Neural crest cell (in vitro differentiated cells): ENCODE measurements at places on chromosomes 11 and 22.

DNA sequence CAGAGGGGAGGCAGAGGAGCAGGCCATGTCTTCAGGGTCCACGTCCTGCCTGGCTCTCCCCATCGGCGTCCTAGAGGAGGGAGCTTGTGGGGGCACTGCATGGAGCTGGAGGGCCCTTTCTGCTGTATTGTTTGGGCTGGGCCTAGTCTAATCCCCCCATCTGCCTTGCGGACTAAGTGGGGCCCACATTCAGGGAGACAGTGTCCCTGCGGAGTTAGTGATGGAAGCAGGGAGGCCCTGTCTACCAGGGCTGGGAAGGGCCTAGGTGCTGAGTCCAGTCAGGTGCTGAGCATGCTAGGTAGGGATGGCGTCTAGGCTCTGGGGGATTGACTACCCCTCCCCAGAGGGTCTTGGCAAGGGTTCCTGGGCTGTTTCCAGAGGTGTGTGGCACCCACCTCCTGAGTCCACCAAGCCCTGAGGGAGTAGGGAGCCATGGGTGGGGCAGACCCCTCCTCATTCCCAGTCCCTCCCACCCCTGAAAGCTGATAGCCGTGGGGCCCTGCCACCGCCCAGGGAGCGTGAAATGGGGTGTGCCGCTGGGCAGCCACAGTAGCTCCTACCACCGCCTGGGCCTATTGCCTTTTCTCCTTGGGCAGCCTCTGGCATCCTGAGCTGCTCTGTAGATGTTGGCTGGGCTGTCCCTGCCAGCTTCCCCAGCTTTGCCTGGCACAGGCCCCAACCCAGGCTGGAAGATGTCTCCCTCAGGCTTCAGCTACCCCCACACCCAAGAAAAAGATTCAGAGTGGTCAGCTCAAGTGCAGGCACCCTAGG lies 1.9 kb upstream of the POLD4 start:
- no peaks in the 10 kb centered on the region for H3K36me3 ChIP-seq
- H3K4me3 ChIP-seq, result no peak overlapping the region
- H3K27me3 ChIP-seq, result no peaks in the 10 kb centered on the region
- DNase-seq, result no peak
- H3K27ac ChIP-seq, result no peak overlapping the region

GRCh38 chr11:14904745-14905103 lies 12.7 kb upstream of the CYP2R1 start:
- no peaks in the 10 kb centered on the region for H3K27me3 ChIP-seq
- no peaks in the 10 kb centered on the region for H3K36me3 ChIP-seq
- H3K4me1 ChIP-seq, result peaks cover 4% of the 10 kb centered on the region
- no peak for DNase-seq

GRCh38 chr11:91435694-91436395 lies 788.8 kb upstream of the FAT3 start:
- H3K27ac ChIP-seq, result no peak overlapping the region
- no peak for DNase-seq
- H3K4me1 ChIP-seq, result no peaks in the 10 kb centered on the region
- H3K4me3 ChIP-seq, result no peak overlapping the region
- H3K36me3 ChIP-seq, result no peaks in the 10 kb centered on the region
- no peaks in the 10 kb centered on the region for H3K27me3 ChIP-seq

- H3K4me1 ChIP-seq, result no peaks in the 10 kb centered on the region
- DNase-seq, result no peak
- no peak overlapping the region for H3K27ac ChIP-seq
- H3K27me3 ChIP-seq, result no peaks in the 10 kb centered on the region
These were observed 27.4 kb upstream of the CXCR5 start for GRCh38 chr11:118856314-118856713.

- peaks cover 47% of the 10 kb centered on the region for H3K4me1 ChIP-seq
- H3K36me3 ChIP-seq, result peaks cover 9% of the 10 kb centered on the region
- H3K27ac ChIP-seq, result no peak overlapping the region
- DNase-seq, result no peak
These were observed 3.8 kb downstream of the FJX1 start for GRCh38 chr11:35622070-35622469.

GRCh38 chr11:116543911-116544475 lies 228.8 kb downstream of the BUD13 start:
- no peak overlapping the region for H3K27ac ChIP-seq
- no peak overlapping the region for H3K4me3 ChIP-seq
- H3K4me1 ChIP-seq, result peaks cover 7% of the 10 kb centered on the region
- no peaks in the 10 kb centered on the region for H3K27me3 ChIP-seq
- no peak for DNase-seq
- H3K36me3 ChIP-seq, result no peaks in the 10 kb centered on the region

- H3K36me3 ChIP-seq, result peaks cover 7% of the 10 kb centered on the region
- no peaks in the 10 kb centered on the region for H3K4me1 ChIP-seq
- no peak for DNase-seq
These were observed 73.4 kb upstream of the CD44 start for GRCh38 chr11:35065566-35065965.

DNA sequence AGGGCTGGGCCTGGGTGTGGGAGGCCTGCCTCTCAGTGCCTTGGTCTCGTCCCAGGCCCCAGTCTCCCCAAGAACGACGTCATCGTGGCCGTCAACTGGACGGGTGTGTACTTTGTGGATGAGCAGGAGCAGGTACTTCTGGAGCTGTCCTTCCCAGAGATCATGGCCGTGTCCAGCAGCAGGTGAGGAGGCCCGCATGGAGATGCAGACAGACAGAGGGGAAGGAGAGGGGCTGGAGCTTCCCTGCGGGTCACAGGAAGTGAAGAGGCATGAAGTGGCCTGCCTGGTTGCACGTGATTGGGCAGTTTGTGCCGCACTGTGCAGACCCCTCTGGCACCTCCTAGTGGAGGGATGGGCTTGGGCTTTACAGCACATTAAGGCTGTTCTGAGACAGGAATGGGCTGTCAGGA lies 70.4 kb downstream of the MYO7A start:
- no peak overlapping the region for H3K27ac ChIP-seq
- H3K27me3 ChIP-seq, result no peaks in the 10 kb centered on the region
- no peaks in the 10 kb centered on the region for H3K36me3 ChIP-seq
- H3K4me1 ChIP-seq, result peaks cover 9% of the 10 kb centered on the region

GRCh38 chr22:44538518-44539315 lies 40.7 kb upstream of the RTL6 start:
- no peak for DNase-seq
- no peaks in the 10 kb centered on the region for H3K4me1 ChIP-seq
- H3K27me3 ChIP-seq, result peaks cover 23% of the 10 kb centered on the region
- H3K27ac ChIP-seq, result no peak overlapping the region
- H3K36me3 ChIP-seq, result no peaks in the 10 kb centered on the region

DNA sequence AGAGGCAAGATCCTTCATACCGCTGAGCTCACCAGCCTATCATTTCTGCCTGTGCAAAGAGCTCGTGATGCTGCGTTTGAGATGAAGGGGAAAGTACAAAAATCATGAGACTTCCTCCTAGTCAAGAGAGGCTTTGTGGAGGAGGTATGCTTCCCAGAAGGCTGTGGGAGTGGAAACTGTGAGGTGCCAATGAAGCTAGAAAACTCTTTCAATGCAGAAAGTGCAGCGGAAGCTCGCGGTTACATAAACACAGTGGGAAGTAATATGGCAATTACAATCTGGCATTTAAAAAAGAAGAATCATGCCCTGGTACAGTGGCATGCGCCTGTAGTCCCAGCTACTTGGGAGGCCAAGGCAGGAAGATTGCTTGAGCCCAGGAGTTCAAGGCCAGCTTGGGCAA lies 134.8 kb downstream of the EHF start:
- no peaks in the 10 kb centered on the region for H3K27me3 ChIP-seq
- no peaks in the 10 kb centered on the region for H3K4me1 ChIP-seq

DNA sequence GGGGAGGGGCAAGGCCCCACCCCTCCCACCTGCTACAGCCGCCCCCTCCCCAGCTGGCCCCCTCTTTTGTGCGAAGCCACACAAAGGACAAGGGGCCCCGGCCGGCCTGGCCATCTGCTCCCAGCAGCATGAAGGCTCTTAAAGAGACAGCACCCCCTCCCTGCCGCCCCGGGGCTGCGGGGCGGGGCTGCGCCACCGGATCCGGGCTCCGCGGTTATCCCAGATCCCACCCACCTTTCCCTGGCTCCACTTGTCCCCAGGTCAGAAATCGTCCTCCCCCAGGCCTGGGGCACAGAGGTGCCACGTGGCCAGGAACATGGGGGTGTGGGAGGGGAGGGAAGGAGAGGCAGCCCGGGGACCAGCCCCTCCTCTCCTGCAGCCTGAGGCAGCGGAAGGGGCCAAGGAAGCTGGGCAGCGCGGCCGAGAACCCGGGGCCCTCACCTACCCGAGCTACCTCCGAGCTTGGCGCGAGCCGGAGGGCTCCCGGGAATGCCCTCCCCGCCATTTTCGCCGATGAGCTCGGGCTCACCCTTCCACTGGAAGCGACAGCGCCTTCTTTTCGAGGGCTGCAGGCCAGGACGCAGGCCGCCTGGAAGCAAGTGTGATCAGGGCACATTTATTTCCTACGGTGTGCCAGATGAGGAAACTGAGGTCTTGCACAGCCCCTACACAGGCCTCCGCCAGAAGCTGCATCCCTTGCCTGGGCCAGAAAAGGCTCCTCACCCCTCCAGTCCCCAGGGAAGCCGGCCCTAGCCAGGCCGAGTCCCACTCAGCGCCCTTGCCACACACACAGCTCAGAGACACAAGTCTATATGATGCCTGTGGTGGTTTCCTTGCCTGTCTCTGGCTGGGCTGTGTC lies 2.5 kb upstream of the RCOR2 start:
- H3K36me3 ChIP-seq, result no peaks in the 10 kb centered on the region
- H3K27me3 ChIP-seq, result peaks cover 7% of the 10 kb centered on the region

GRCh38 chr22:33426451-33426850 lies 368.3 kb upstream of the SYN3 start:
- H3K27me3 ChIP-seq, result no peaks in the 10 kb centered on the region
- H3K36me3 ChIP-seq, result peaks cover 8% of the 10 kb centered on the region
- H3K27ac ChIP-seq, result no peak overlapping the region
- DNase-seq, result no peak
